ENCODE measurements at places on chromosomes 11 and 22.

DNA sequence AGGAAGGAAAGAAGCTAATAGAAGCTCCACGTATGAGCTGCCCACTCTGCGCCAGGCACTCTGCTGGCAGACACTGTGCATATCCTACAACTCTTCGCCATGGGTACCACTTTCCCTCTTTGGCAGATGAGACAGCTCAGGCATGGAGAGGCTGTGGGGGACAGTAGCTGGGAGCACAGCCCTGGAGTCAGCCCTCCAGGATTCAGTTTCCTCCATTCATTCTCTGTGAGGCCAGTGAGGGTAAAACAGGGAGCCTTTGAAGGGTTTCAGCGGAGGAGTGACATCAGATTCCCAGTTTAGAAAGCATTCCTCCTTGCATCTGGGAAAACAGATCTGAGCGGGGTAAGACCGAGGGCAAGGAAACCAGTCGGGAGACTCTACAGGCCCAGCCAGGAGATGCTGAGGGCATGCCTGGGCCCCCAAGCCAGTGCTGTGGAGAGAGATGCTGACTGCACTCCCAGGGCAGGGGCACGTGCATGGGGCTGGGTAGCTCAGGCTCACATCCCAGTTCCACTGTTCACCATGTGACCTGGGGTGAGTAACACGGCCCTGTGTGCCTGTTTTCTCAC lies 58.3 kb upstream of the EMID1 start:
- no peak for DNase-seq

DNA sequence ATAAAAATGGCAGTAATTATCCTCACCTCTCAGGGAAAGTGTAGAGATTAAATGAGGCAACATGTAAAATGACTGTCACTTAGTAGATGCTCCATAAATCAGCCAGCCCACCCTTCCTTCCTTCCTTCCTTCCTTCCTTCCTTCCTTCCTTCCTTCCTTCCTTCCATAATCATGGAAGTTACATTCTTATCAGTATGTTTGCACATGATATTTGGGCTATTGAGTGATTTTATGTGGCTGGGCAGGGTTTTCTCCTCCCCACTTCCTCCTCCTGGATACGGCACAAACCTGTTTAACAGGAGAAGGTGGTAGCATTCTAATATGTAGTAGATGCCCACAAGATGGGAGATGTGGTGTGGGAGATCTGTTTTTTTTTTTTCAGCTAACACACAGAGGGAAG lies 11.9 kb downstream of the LYVE1 start:
- DNase-seq: no peak

GRCh38 chr22:25019427-25020184 lies 67.1 kb downstream of the KIAA1671 start:
- no peak for DNase-seq

DNA sequence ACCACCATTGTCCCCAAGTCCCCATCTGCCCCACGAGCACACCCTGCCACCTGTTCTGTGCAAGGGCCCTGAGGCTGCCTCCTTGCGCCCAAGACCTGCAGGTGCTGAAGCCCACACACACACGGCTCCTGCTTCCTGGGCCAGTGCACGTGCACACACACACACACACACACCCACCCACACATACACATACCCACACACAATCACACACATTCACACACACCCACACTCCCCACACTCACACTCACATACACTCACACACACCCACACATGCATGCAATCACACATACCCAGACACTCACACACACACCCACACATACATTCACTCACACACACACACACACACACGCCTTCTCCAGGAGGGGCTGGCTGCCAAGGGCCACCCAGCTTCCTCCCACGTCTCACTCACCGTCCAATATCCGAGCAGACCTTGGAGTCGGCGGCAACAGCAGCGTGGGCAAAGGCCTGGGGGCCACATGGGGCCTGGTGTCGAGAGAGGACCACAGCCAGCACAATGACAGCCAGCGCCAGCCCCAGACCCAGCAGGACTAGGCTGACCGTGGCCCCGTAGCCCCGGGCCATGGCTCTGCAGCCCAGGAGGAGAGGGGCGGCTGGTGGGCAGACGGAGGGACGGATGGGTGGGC lies 616 bp downstream of the GGT5 start:
- no peak for DNase-seq

DNA sequence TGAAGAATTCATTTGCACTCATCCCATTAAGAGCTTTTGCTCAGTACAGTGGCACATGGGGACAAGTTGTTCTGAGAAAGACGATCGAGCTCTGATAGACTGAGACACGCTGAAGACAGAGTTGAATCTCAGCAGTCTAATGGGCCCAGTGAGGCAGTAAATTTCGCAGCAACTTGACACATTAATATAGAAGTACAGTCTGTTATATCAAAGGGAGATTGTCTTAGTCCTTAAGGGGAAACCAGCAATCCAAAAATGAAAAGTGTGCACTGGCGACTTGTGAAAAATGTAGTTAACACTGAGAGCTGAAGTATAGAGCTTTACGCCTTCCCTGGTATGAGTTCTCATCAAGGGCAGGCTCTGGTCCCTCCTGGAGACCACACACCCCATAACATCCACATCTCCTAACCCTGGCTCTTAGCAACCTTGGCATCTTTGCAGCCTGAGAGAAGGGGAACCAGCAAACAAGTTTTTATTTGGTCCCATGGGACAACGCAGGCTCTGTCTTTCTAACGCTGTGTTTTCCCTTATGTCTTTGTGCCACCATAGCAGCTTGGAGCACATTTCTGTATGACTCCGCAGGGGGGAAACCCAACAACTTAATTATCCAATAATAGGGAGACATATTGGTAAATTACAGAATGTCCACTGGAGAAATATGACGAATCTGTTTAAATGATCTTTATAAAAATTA lies 952.5 kb downstream of the OPCML start:
- DNase-seq: no peak

- DNase-seq: no peak
These were observed 12.0 kb downstream of the FGF3 start for GRCh38 chr11:69807106-69807815.

DNA sequence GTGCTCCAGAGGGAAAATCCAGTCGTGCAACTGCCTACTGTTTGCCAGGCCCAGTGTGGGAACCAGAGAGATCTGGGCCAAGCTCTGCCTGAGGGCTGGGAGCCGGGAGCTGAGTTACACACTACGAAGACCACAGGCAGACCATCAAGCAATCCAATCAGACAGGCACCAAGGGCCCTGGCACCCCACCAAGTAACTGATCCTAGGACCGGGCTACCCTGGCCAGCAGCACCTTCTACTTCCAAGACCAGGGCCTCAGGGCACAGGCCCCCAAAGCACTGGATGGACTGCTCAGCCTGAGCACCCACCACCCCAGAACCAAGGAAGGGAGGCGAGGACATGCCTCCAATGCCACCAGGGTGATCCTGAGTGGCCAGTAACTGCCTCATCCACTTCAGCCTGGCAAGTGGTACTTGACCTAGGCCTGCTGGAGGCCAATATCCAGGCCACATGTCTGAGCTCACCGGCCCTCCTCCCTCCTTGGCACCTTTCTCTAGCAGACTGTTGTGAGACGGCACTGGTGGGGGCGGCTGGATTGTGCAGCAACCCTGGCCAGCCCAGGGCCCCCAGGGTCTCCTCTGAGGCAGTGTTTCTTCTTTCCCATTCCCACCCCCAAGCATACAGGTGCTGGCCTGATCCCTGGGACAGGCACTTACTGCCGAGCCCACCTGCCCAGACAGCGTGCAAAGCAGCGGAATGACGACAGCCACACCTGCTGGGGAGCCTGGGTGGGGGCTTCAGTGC lies 20.7 kb upstream of the ARFGAP3 start:
- no peak for DNase-seq

DNA sequence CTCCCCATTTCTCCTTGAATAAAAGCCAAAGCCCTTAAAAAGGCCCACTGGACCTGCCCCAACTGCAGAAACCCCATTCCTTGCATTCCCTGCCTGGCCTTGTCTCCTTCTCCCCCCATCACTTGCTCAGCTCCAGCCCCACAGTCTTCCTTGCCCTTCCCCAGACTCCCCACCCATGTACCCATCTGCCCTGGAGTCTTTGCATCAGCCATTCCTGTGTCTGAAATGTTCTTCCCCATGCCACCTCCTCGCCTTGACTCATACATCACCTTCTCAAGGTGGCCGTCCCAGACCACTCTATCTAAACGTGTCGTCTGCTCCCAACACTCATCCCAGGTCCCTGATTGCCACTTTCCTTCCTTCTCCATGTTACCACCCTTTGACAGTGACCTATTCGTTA lies 77.4 kb upstream of the SHANK2 start:
- DNase-seq: no peak

DNA sequence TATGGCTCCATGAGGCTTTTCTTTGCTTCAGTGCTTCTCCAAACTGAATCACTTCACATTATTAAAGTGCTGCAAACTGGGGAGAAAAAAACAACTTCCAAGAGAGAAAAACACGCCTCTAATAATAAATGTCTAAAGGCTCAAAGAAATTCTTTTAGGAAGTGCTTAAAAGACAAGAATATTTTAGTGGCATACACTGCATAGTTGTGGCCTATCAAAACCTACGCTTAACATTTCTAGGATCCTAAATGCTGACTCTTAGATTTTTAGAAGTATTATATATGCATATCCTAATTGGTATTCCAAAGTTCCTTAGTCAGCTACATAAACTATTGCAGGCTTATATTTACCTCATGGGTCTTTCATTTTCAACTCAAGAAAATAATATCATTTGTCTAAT lies 879.0 kb upstream of the CCDC90B start:
- DNase-seq: no peak

- no peak for DNase-seq
These were observed 68.2 kb downstream of the CASP12 start for GRCh38 chr11:104830080-104830479.

DNA sequence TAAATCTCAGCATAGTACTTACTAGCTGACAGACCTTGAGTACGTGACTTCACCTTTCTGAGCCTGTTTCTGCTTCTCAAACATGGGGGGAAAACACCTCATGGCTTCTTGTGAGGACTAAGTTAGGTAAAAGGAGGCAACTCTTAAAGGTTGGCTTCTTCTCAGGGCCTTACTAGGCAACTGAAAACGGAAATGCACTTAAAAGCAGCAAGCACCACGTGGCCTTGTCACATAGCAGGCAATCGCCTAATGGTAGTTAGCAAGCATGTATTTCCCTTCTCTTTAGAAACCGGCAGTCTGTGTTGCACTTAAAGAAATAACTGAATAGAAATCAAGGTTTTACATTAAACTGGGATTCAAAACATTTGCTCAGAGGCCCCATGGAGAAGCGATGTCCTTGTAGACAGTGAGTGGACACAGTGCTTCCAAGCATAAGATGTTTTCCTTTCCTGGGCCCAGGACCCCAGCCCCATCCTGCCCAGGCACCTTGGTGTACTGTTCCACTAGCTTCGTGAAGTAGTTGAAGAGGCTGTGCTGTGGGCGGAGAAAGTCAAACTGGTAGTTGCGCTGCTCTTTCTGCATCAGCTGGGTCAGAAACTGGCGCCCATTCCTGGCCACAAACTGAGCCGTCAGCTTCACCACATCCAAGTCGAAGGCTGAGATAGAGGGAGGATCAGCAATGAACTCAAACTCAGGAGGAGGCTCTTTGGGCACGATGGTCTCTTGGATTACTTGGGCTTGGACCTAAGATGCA lies 12.1 kb downstream of the SF3A1 start:
- DNase-seq: no peak

- no peak for DNase-seq
These were observed 106.0 kb downstream of the EFCAB6 start for GRCh38 chr22:43706151-43706550.

GRCh38 chr11:68978626-68978930 lies 2.2 kb downstream of the MRGPRD start:
- no peak for DNase-seq

GRCh38 chr22:49588739-49589138 lies 238.9 kb downstream of the BRD1 start:
- no peak for DNase-seq

- DNase-seq: no peak
These were observed 68.9 kb upstream of the KCNQ1OT1 start for GRCh38 chr11:2768471-2769408.

- no peak for DNase-seq
These were observed 250.2 kb downstream of the SWAP70 start for GRCh38 chr11:9914064-9914463.

- no peak for DNase-seq
These were observed 34.6 kb upstream of the CRTAM start for GRCh38 chr11:122803716-122804115.

DNA sequence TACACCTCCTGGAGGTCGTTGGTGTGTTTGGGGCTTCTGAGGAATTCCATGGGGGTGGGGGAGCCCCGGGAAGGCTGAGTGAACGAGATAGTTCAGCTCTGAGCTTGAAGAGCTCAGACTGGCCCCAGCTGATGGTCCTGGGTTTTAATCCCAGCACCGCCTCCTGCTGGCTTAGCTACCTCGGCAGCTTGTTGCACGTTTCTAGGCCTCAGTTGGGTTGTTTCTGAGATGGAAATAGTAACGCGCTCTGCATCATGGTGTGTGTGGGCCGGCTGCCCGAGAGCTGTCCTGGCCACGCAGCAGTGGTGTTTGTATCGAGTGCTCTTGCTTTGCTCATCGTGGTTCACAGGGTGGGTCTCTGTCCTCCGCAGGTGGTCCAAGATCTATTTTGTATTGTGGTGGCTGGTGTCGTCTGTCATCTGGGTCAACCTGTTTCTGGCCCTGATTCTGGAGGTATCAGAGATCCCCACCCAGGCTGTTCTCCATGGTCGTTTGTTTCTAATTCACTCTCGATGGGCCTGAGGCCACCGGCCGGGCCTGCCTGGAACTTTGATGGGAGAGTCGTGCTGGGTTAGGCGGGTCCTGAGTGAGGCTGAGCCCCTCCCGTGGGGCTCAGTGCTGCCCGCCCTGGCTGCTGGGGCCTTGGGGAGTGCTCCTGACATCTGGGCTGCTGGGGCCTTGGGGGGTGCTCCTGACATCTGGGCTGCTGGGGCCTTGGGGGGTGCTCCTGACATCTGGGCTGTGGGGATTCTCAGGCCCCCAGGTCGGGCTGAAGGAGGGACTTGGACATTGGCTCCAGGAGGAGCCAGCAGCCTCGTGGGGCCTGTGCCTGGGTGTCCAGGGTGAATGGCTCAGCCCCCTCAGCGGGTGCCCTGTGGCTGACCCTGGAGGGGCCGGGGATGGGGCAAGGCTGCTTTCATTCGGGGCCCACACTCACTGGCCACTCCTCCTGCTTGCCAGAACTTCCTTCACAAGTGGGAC lies 37.7 kb downstream of the TPCN2 start:
- no peak for DNase-seq

DNA sequence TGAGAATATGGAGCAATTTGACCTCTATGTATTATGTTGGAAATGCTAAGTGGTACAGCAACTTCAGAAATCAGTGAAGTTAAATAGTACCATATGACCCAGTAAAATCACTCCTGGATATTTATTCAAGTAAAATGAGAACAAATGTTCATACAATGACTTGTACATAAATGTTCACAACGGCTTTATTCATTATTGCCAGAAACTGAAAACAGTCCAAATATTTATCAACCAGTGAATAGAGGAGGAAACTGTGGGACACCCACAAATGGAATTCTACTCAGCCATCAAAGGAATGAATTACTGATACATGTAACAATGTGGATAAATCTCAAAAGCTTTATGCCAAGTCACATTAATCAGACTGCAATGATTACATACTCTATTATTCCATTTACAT lies 416.3 kb downstream of the AASDHPPT start:
- no peak for DNase-seq

- no peak for DNase-seq
These were observed 113.7 kb downstream of the PTPRJ start for GRCh38 chr11:48093795-48094642.

- no peak for DNase-seq
These were observed 25.8 kb downstream of the RBFOX2 start for GRCh38 chr22:36002718-36003260.

GRCh38 chr11:64585150-64585549 lies 5.9 kb upstream of the SLC22A12 start:
- DNase-seq: no peak
